ENCODE measurements at places on chromosomes 12 and 14.

GRCh38 chr12:106647793-106648514, 65.2 kb downstream of the RFX4 start:
- DNase-seq = no peak

GRCh38 chr12:117882603-117883184, 86.1 kb downstream of the KSR2 start:
- no peak for DNase-seq

GRCh38 chr14:62645649-62646048, 399.6 kb downstream of the KCNH5 start:
- no peak for DNase-seq

DNA sequence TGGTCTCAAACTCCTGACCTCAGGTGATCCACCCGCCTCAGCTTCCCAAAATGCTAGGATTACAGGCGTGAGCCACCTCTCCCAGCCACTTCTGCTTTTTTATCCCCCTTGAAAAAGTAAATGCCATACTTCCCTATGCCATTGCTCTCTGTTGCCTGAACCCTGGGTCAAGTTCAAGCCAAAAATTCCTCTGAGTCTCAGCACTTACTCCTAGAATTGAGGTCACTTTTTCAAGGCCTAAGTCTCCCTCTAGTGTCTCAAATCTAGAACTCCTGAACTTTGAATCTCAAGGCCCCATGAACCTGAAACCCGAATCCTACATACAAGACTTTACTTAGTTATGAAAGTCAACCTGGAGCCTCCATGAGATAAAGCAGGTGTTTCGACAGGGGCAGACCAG, 1.4 kb upstream of the APOBEC1 start:
- no peak for DNase-seq

GRCh38 chr12:53712059-53712643, 15.1 kb downstream of the CALCOCO1 start:
- no peak for DNase-seq

DNA sequence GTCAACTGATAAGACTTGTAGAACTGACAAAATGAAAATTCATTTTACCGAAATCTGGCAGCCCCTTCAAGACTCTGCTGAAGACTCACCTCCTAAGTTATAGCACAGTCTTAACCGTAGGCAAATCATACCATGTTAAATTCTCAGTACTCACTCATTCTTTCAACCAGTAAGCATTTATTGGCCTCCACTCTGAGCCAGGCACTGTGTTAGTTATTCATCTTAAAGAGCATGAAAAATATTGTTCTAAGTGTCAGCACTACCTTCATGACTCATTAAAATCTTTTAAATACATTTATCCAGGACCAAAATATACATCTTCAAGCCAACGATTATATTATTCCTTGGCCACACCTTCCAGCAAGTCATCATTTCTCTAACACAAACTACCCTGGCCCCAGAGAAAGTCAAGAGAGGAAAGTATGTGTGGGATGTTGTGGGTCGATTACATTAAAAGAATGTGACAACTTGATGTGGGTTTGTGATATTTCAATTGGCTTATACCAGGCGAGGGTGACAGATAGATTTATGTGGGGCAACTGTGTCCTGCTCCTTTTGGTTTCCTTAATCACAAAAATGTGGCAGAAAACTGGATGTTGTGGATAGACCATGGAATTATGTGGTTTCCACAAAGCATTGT, 55.0 kb downstream of the TMEM30B start:
- no peak for DNase-seq

DNA sequence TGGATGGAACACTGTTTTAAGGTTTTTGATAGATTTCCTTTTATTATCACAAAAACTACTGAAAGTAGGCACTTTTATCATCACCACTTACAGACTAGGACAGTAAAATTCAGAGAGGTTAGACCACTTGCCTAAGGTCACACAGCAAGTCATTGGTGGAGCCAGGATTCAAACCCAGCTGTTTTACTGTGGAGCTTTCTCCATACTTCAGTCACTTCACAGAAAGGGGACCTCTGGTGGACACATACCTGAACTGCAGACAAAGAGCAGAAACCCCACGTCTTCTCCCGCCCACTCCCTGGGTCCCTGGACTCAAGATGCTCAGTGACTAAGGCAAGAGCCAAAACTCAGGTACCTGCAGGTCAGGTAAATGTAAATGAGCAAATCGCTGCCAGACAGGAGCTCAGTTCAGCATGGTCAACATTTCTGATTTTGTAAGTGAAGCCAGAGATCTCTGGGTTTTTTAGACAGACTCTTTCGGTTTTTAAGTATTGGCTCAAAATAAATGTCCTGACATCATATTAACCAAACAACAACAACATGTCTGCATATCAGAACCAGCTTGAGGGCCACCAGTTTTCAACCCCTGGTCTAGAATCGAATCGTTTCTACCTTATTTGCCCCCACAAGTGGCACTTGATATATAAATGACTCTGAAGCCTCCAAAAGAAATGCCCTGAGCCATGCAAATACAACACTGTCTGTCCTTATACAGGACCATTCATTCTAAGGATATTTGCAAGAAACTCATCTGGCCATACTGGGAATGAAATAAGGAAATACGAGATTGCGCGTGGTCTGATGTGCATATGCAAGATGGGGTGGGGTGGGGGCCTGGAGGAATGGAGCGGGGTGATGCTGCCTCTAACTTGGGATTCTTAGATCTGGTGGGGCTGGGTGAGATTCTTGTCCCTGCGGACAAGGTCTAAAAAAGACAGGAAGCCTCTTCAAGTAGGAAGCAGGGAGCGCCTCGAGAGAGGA, 110.9 kb downstream of the KSR2 start:
- DNase-seq = peak; percentile 4

GRCh38 chr12:97886511-97887176, 424.0 kb downstream of the RMST start:
- DNase-seq = no peak

DNA sequence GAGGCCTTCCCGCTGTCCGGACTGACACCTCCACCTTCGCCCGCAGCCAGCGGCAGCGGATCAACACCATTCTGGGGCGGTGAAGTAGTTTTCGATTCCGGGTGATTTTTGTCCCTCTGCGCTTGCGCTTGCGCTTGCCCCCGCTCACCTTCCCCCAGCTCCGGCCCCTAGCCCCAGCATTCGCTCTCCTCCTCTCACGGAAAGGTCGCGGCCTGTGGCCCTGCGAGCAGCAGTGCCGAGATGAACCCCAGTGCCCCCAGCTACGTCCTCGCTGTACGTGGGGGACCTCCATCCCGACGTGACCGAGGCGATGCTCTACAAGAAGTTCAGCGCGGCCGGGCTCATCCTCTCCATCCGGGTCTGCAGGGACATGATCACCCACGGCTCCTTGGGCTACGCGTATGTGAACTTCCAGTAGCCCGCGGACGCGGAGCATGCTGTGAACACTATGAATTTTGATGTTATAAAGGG, 22.7 kb upstream of the SRGAP1 start:
- DNase-seq = peak; percentile 26
